ENCODE measurements at places on chromosomes 3 and 15.

- DNase-seq: no peak
These were observed 5.5 kb downstream of the MAP6D1 start for GRCh38 chr3:183819831-183820230.

DNA sequence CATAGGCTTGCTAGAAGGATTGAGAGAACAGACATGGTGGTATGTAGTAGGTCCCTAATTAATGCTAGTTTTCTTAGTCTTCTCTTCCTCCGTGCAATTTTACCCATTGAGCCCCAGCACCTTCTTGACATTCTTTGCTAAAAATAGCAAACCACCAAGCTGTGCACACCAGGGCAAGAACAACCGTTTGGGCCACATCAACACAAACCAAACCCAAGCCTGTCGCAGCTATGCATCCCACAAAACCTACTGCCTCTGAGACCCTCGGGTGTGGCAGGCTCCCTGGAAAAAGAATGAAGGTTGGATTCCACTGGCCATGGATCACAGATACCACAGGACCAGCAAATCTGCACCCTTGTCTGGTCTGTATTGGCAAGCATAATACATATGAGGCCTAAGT lies 27.1 kb downstream of the HEG1 start:
- DNase-seq: no peak

GRCh38 chr3:129389572-129389937 lies 38.9 kb downstream of the EFCAB12 start:
- DNase-seq: no peak

DNA sequence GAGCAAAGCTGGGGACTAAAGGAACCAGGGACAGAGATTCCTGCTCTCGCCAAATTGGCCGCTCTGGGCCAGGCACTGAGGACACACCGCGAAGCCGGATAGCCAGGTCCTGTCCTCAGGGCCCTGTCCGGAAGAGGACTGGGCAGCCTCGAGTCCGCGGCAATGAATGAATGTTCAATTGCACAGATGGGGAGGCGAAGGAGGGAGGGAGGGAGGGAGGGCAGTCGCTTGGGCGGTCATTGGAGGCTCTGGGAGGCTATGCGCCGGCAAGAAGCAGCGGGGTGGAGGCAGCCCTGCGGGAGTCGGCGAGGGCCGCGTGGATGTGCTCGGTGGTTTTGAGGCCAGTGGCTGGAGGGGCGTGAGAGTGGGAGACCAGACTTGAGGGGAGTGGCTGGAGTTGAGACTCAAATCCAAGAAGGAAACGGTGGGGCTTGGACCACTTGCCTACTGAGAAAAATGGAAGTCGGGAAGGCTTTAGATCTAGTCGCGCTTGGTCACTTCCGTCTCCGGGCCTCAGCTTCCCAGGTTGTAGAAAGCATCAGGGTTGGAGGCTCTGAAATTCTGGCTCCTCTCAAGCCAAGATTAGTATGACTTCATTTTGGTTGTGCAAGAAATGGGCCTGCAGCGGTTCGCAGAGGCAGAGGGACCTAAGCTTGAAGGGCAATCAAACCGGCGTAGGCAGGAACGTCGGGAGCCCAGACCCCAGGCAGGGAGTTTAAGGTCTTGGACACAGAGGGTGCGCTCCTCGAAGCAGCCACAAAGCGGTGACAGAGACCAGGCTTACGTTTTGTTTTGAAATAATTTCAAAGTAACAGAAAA lies 21.1 kb upstream of the PLXND1 start:
- no peak for DNase-seq

GRCh38 chr3:102224171-102224570 lies 210.6 kb upstream of the ZPLD1 start:
- DNase-seq: no peak

DNA sequence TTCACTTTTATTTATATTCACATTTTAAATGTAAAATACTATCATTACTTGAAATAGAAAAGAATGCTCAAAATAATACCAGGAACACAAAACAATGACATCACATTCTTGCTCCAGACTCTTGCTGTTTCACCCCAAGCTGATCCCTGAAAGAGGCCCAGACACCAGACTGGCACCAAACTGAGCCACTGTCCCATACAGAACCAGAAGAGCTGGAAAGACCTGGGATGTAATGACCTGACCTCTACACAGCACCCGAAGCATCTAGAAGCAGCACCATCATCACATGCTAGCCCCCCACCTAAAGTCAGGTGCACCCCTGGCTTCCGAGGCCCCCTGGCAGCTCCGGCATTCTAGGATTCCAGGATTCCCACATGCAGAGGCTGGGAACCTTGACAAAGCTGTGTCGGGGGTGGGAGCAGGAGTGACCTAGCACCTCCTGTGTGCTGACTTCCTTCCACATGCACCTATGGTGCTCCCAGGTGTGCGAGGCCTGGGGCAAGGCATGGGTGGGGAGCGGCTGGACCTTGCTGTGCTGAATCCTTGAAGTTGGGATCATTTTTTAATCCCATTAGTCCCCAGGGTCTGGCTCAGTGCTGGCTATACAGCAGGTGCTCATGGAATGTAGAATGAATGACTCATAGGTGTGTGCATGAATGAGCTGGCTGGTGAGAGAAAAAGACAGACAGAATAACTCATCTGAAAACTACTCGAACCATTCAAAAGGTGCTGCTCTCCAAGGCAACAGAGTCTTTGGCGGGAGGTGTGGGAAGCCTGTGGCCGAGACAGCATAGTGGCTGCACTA lies 144.7 kb upstream of the IQSEC1 start:
- no peak for DNase-seq

GRCh38 chr3:194481525-194482195 lies 5.1 kb downstream of the ATP13A3 start:
- no peak for DNase-seq

GRCh38 chr3:14231145-14231990 lies 52.8 kb downstream of the LSM3 start:
- no peak for DNase-seq

DNA sequence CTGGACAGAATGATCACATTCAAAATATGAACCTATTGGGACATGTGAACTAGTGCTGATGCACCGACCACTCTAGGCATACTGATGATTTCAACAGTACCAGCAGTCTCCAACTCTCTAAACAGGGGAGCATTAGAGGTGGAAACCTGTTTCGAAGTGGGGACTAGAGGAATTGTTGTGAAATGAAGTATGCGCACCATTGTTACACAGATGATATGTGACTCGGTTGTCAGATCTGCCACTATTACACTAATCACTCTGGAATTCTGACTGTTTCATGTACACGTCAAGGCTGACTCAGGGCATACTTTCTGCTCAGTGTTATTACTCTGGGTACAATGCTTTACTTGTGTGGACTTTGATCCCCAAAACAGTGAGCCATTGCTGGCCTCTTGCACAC lies 198.2 kb upstream of the UBE2E2 start:
- DNase-seq: no peak

- no peak for DNase-seq
These were observed 20.5 kb downstream of the TIGIT start for GRCh38 chr3:114314282-114314681.

DNA sequence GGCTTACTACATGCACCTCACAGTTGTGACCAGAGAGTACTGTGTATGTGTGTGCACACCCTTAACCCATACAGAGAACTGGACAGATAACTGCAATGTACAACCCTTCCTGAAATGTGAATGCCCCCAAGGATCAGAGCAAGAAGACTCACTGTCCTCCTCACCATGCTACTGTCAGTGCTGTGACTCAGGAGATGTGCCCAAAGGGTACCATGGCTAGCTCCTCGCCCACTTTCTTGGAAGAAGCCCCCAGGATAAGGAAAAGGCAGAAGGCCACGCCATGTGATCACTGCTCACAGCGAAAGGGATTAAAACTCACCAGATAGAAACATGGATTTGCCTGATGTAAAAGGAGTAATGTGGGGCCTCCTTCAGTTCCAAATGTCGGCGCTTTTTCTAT lies 41.8 kb downstream of the UBP1 start:
- DNase-seq: no peak

DNA sequence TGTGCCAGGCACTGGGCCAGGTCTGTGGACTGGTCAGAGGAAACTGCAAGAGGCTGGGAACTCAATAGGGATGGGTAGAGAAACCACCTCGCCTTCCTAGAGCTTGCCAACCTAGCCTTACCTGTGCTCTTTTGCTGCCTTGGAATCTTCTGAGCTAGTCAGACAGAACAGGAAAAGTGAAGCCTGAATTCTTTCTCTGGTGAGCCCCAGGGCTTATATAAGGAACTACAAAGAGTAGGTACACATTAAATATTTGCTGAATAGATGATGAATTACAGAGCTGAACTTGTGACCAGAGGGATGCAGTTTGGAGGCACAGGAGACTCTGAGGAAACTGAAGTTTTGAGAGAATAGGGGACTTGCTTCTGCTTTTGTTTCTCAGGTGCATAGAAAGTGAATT lies 15.6 kb upstream of the FBXW12 start:
- no peak for DNase-seq

- DNase-seq: no peak
These were observed 8.6 kb upstream of the TNFAIP8L3 start for GRCh38 chr15:51103330-51103729.

GRCh38 chr3:120688121-120688520 lies 6.1 kb upstream of the HGD start:
- no peak for DNase-seq

- no peak for DNase-seq
These were observed 31.0 kb upstream of the KLHL6 start for GRCh38 chr3:183586477-183586876.

GRCh38 chr3:143677430-143677829 lies 170.8 kb downstream of the SLC9A9 start:
- DNase-seq: no peak

- no peak for DNase-seq
These were observed 12.6 kb downstream of the CCDC14 start for GRCh38 chr3:123948449-123948848.

DNA sequence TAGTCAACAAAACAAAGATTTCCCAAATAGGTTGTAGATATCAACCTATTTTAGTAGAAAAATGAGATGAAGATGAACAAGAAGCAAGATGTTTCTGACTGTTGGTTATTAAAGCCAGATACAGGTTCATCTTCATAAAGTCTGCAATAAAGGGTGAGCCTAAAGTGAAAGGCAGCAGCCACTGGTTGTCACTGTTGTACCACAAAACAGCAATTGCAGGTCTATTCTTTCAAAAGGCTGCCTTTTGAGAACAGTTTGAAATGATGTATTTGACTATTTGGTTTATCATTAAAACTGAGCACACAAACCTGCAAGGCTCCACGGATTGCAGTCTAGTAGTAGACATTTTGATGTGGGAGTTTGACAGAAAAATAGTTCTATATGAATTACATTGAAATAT lies 543.4 kb downstream of the GBE1 start:
- no peak for DNase-seq

DNA sequence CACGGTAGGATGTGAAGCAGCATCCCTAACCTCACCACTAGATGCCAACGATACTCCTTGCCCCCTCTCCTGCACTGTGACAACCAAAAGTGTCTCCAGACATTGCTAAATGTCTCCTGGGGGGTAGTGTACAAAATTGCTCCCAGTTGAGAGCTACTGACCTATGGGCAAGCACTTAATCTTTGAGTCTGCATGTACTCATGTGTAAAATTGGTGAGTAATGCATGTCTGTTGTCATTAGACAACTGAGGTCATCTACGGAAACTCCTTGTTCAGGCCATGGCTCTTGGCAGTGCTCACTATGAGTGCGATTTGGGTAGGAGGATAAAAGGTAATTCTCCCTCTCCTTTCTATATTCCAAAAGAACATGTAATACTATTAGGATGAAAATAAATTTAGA lies 29.2 kb downstream of the PDHB start:
- no peak for DNase-seq

DNA sequence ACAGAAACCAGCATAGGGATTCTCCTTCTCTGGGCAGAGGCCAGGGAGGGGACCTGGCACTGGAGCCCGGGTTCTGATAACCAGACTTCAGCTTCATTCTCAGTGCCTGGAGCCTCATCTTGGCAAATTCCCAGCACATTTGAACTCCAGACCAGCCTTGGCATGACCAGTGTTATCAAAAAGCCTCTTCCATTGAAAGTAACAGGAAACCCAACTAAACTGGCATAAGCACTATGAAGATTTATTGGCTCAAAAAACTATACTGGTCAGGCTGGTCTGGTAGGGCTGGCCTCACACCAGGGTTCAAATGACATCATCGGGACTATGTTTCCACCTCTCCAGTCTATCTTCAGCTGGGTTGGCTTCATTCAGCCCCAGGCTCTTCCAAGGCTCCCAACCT lies 48.1 kb upstream of the THUMPD3 start:
- DNase-seq: no peak

DNA sequence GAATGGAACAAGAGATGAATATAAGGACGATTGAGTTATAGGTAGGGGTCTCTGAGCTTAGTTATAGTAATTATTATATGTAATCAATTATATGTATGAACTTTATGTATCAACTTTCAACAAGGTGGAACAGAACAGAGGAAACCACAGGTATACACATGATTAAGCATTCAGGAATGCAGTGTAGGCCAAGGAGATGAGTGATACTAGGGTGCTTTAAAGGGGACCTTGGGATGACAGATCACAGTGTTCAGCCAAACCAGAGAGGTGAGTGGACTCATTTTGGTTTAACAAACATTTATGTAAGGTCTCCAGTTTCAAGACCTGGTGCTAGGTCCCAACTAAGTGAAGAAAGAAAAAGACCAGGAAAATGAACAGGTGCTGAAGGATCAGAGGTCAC lies 895.5 kb downstream of the ROBO2 start:
- no peak for DNase-seq

DNA sequence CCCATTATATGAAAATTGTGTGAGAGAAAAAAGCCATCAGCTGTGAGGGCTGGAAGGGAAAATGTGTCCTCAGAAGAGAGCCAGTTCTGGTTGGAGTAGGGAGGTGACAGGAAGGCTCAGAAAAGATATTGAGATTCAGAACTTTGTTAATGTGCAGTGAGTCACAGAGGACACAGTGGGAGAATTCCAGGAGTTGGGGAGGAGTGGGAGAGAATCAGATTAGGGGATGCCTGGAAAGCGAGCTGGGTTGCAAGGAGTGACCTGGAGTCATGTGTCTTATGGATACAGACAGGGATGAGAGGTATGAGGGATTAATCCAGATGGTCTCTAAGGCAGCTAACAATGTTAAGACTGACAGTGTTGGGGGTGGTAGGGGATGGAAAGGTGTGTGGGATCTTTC lies 67.5 kb downstream of the CHST2 start:
- DNase-seq: no peak

DNA sequence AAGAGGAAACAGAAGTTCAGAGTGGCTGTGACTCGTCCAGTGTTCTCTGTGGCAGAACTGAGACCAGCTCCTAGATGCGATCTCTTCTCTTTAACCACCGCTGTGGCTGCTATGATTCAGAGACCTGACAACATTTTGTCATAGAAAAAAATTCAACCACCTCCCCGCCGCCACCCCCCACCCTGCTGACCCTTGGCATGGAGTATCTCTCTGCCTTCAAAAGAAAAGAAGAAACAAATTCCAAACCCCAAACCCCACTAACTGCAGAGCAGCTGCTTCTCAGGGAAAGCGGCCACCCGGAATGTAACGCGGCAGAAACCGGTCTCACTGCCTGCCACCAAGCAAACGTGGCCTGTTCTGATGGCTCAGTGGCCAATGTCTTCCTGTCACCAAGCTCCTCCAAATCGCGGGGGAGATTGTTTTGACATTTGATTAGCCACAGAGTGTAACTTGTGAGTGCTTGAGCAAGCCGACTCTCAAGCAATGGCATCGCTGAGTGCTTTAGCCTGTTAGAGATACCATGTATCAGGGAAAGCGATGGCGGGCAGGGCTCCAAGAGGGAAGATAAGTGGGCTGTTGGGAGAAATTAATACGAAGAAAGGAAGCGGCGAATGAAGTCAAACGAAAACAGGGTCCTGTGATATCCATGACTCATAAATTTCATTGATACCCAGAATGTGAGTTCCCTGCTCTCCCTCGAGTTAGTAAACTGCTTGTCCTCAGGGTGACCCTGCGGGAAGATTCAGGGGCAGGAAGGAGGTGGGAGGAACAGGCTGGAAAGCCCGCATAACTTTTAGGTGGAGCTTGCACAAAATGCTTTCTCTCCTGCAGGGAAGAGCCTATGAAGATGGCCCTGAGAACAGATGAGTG lies 44.8 kb upstream of the TLE3 start:
- DNase-seq: no peak
